ENCODE measurements at places on chromosomes 16 and 17. TPM values are rescaled to one million over a fixed set of nuclear protein-coding genes. Genes with fewer than 3 reads are reported as not detected.

Gene NEUROD2
- not detected for total RNA-seq

Gene TCAP
- 0.34 TPM for total RNA-seq

Gene SNX11
- 16.0 TPM for total RNA-seq

Gene ZSCAN10
- not detected for total RNA-seq

Gene HLF
- total RNA-seq: 0.34 TPM

Gene ARHGDIG
- total RNA-seq: not detected

Gene TBC1D26
- total RNA-seq: under 0.01 TPM

Gene HOXB9
- total RNA-seq: not detected

Gene CYBA
- total RNA-seq: 179 TPM

Gene MPG
- total RNA-seq: 147 TPM

Gene CCL1
- not detected for total RNA-seq

Gene MMP25
- total RNA-seq: 0.36 TPM

Gene ACE
- total RNA-seq: 0.34 TPM

Gene APOH
- not detected for total RNA-seq

Gene KRT31
- total RNA-seq: not detected

Gene ZNF48
- total RNA-seq: 4.7 TPM

Gene DNASE1L2
- total RNA-seq: 0.15 TPM

Gene GRAPL
- not detected for total RNA-seq

Gene TLCD1
- total RNA-seq: 4.0 TPM

Gene SGCA
- total RNA-seq: not detected

Gene CD300LB
- not detected for total RNA-seq

Gene GINS2
- 7.3 TPM for total RNA-seq

Gene VMO1
- not detected for total RNA-seq

Gene GSE1
- 11.4 TPM for total RNA-seq

Gene DOC2A
- 0.33 TPM for total RNA-seq

Gene C17orf78
- not detected for total RNA-seq

Gene ARHGAP44
- under 0.01 TPM for total RNA-seq

Gene LHX1
- total RNA-seq: not detected

Gene DYNLRB2
- not detected for total RNA-seq

Gene CMTM2
- total RNA-seq: not detected

Gene RNU2-1
- not detected for total RNA-seq

Gene CNTNAP4
- not detected for total RNA-seq

Gene KCTD19
- total RNA-seq: not detected

Gene RGS11
- 1.7 TPM for total RNA-seq

Gene KRTAP4-6
- not detected for total RNA-seq

Gene SLC6A2
- not detected for total RNA-seq

Gene RNF222
- total RNA-seq: not detected

Gene KRT33B
- total RNA-seq: not detected

Gene TNS4
- total RNA-seq: not detected

Gene MYH13
- total RNA-seq: not detected

Gene ACOX1
- total RNA-seq: 44.0 TPM

Gene CA5A
- total RNA-seq: not detected

Gene SLC13A2
- not detected for total RNA-seq

Gene CCL7
- total RNA-seq: 1.7 TPM

Gene ADORA2B
- total RNA-seq: 8.3 TPM

Gene TMEM204
- 1.7 TPM for total RNA-seq

Gene PRSS8
- under 0.01 TPM for total RNA-seq

Gene PITPNM3
- total RNA-seq: 0.69 TPM
